ENCODE measurements at places on chromosomes 7 and 10. TPM values are rescaled to one million over a fixed set of nuclear protein-coding genes. Genes with fewer than 3 reads are reported as not detected.

Gene ECHDC3
- 1.3 TPM for total RNA-seq

Gene UCN3
- not detected for total RNA-seq

Gene NKX1-2
- not detected for total RNA-seq

Gene FAM241B
- not detected for total RNA-seq

Gene INMT
- 15.8 TPM for total RNA-seq

- peak; percentile 15 for DNase-seq
Observed at GRCh38 chr10:17984056-17984455, 32.3 kb downstream of the SLC39A12 start.

- DNase-seq, result no peak
Observed at GRCh38 chr10:71814922-71815411, 36.1 kb downstream of the PSAP start.

GRCh38 chr7:115802415-115802814 is 228.1 kb downstream of the TFEC start:
- DNase-seq, result no peak

- DNase-seq, result peak; percentile 69
Observed at GRCh38 chr10:126087796-126088505, 191.6 kb downstream of the FANK1 start.

- no peak for DNase-seq
Observed at GRCh38 chr7:74275401-74275881, 13.8 kb upstream of the CLIP2 start.

- DNase-seq, result no peak
Observed at GRCh38 chr7:87512906-87513305, 37.4 kb upstream of the ABCB4 start.

- DNase-seq, result no peak
Observed at GRCh38 chr7:90165724-90166123, 11.5 kb downstream of the STEAP1 start.

GRCh38 chr7:7798510-7798909 is 80.1 kb upstream of the RPA3 start:
- no peak for DNase-seq

- DNase-seq, result no peak
Observed at GRCh38 chr10:111102359-111102837, 25.6 kb downstream of the ADRA2A start.

- DNase-seq, result peak; percentile 50
Observed at GRCh38 chr10:44233561-44234482, 151.1 kb downstream of the CXCL12 start.

- DNase-seq, result peak; percentile 2
Observed at GRCh38 chr7:114021135-114021534, 102.3 kb upstream of the PPP1R3A start.

DNA sequence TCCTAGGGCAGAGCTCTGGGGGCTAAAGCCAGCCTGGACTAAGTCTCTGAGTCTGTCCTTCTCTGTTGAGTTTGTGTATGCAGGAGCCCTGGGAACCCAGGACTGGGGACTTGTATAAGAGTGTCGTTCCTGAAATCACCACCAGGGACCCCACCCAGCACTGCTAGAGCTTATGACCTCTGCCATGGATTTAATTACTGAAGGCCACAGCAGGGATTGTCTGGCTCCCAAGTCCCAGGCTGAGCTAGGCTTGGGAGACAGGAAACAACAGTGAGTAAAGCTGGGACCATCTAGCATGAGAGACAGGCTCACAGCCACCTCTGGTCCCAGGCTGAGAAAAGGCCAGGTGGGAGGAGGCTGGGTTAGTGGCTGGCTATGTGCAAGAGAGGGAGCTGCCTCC is 1.4 kb upstream of the TSPAN15 start:
- DNase-seq, result peak; percentile 89

Measured in fibroblast of villous mesenchyme (primary cell).